ENCODE measurements at places on chromosomes 13 and 19.

- peak; percentile 72 for DNase-seq
These were observed 58.0 kb downstream of the MAP4K1 start for GRCh38 chr19:38559428-38560401.

DNA sequence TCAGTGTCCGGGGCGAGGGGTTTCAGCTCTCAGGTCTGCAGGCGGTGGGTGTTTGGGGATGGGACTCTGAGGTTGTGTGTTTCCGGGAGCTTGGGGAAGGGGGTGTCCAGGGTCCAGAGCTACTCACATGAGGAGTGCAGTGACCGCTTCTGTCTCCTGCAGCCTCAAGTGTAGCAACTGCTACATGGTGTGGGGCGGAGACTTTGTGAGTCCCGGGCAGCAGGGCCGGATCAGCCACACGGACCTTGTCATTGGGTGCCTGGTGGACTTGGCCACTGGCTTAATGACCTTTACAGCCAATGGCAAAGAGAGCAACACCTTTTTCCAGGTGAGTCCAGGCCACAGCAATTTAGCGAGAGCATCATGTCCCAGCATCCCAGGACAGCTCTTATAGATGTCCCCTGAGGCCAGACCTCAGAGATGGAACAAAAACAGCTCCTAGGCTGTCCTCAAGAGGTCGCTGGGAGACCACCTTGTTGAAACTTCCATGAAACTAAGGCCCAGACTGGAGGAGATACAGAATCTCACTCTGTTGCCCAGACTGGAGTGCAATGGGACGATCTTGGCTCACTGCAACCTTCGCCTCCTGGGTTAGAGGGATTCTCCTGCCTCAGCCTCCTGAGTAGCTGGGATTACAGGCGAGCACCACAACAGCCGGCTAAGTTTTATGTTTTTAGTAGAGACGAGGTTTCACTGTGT is 44.9 kb downstream of the RYR1 start:
- DNase-seq: no peak

GRCh38 chr19:40225440-40226305 is 816 bp downstream of the CCNP start:
- no peak for DNase-seq

DNA sequence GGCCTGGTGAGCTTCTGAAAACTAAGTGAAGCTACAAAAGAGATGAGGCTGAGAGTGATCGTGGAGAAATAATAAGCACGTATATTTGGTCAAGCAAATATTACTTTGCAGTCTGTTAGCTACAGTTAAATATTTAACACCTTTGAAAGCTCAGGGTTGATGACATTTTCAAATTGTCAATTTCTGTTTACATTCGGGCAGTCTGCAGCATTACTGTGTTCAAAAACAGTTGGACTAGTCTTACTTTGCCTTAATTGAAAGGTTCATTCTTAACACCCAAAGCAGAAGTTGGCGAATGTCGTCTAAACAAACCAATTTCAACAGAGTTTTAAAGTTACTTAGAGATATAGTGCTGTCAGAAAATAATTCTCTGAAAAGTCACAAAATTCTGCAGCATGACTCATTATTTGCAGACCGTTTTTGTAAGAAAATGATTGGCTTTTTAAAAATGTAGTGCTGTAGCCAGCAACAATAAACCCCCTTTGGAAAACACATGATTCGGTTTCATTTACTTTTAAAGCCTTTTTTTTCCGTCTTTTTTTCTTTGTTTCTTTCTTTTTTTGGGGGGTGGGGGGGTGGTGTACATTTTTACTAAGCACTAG is 549.0 kb downstream of the GPC6 start:
- DNase-seq: no peak

- DNase-seq: no peak
These were observed 94.7 kb upstream of the GJB6 start for GRCh38 chr13:20326809-20327208.

DNA sequence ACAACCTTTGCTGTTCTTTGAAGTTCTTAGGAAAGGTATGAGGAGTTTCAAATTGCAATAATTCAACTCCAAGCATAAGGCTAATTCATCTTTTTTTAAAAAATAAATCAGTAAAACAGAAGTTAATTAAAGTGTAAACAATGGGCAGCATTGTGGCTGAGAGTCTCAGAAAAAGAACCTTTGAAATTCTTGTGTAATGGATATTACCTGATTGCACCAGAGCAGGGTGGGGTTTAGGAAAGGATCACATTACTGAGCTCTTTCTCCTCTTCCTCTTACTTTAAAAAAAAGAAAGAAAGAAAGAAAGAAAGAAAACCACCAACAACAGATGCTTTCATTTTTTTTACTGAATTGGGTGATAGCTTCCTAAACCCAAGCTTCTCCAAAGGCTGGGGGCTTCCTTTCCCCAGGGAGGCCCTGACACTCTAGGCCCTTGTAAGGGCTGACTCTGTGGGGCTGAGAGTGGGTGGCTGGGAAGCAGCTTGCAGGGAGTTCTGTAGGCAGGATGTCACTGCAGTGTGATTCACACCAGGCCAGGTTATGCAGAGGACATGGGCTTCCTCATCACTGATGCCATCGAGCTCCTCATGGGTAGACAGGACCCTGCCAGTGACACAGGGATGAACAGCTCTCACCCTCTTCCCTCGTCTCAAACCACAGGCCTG is 564.5 kb downstream of the FGF9 start:
- no peak for DNase-seq

GRCh38 chr19:57269515-57270250 is 10.6 kb upstream of the ZNF460 start:
- no peak for DNase-seq
